ENCODE measurements at places on chromosomes 6 and 20.
A peak's percentile ranks its signal among the peaks of the same experiment; 100 is the strongest.

- DNase-seq, result no peak
These were observed 46.6 kb downstream of the SLC13A3 start for GRCh38 chr20:46604551-46605133.

DNA sequence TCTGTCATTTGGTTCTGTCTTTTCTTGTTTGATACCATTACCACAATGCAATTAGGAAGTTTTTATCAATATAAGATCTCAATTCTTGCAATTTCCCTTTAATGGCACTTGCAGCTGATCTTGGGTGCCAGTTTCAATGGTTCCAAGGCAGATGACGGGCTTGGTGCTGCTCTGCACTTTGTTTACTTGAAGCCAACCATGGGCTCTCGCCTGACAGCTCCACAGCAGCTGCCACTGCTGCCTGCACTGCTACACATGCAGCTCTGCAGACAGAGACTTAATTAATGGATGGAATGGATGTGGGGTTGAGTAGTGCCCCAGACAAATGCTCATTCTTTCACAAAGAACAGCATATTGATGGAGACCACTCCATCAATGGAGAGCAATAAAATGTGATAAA lies 1024.3 kb upstream of the EPHA7 start:
- DNase-seq, result no peak

- DNase-seq, result peak; percentile 58
These were observed 4.7 kb upstream of the GJA1 start for GRCh38 chr6:121430514-121431460.

DNA sequence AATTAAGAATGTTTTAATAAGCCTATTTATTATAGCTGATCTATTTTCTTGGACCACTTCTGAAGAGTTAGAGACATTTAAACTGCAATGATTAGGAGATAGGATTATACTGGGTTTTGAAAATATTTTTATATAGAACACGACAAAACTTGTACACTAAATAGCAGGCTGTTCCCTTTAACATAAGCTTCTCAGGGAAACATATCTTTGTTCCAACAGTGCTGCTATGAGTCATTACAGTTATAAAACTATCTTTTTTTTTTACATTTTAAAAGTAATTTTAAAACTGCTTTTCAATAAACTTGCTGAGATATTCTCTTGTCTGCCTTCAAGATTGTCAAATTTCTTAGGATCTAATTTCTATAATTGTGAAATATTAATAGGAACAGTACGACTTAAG lies 389.1 kb downstream of the ARHGAP18 start:
- DNase-seq, result no peak

DNA sequence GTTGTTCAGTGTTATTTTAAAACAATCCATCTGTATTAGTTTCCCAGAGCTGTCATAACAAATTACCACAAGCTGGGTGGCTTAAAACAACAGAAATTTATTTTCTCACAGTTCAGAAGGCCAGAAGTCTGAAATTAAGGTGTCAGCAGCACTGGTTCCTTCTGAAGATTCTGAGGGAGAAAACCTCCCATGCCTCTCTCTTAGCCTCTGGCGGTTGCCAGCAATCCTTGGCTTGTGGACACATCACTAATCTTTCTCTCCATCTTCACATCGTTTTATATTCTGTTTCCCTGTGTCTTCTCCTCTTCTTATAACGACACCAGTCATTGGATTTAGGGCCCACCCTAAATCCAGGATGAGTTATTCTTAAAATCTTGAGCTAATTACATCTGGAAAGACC lies 70.2 kb upstream of the EPB41L1 start:
- no peak for DNase-seq

DNA sequence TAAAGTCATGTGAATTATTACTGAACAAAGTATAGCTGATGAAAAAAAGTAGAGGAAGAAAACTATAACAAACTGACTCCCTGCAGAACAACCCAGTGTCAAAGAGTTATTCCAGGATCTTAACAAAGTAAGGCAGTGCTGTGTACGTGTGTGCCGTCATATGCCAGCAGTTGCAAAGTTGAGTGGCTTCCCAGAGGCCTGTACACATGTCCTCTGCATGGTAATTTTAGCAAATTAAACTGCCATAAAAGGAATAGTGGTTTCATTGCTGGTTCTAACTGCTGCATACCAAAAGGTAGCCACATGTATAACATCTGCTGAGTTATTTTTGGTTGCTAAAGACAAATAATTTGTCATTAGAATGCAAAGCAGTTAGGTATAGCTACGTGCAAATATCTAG lies 44.8 kb downstream of the RIPOR2 start:
- no peak for DNase-seq

- peak; percentile 92 for DNase-seq
These were observed 132.8 kb upstream of the ZNF184 start for GRCh38 chr6:27605401-27606342.

GRCh38 chr6:15618685-15619084 lies 44.1 kb downstream of the DTNBP1 start:
- DNase-seq, result no peak

- no peak for DNase-seq
These were observed 53.5 kb downstream of the CARMIL1 start for GRCh38 chr6:25332655-25333071.

- no peak for DNase-seq
These were observed 3.5 kb downstream of the LRFN2 start for GRCh38 chr6:40583709-40584108.

- no peak for DNase-seq
These were observed 31.4 kb downstream of the PTPN1 start for GRCh38 chr20:50541606-50542041.

- no peak for DNase-seq
These were observed 518.5 kb downstream of the PREX1 start for GRCh38 chr20:48309293-48309692.

DNA sequence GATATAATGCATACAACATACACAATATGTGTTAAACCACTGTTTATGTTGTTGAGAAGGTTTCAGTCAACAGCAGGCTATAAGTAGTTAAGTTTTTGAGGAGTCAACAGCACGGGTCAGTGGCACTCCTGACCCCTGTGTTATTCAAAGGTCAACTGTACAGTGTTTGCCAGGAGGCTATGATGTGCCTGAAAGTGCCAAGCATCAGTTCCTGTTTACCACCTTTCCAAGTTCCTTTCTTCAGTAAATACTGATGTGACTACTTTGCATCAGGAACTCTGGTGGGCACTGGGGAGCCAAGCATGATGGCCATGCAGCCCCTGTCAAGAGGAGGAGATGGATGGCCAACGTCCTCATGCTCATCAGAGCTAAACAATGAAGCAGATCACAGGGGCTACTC lies 224.4 kb upstream of the EXOC2 start:
- DNase-seq, result no peak

Measured in ELR (cell line).